A549 (cell line): ENCODE measurements at places on chromosomes 5 and 9. TPM values are rescaled to one million over a fixed set of nuclear protein-coding genes. Genes with fewer than 3 reads are reported as not detected.

DNA sequence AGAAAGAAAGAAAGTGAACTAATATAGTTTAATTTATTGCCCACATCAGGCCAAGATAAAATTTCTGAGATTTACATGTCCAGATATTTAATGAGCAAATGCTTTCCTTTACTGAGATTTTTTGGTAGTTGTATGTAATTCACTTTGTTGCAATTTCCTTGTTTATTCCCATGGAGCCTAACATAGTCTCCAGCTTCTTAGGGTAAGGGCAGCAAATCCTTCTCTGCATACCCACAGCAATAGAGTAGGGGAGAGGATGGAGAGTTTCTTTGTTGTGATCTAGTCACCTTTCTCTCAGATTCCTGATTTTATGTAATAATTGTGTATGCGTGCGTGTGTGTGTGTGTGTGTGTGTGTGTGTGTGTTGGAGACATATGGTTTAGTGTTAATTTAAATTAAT is 51.6 kb upstream of the DPYSL3 start:
- no peak for DNase-seq

Gene TMOD1
- polyA plus RNA-seq: 0.62 to 0.98 TPM (median 0.80 TPM) in 3 replicates

DNA sequence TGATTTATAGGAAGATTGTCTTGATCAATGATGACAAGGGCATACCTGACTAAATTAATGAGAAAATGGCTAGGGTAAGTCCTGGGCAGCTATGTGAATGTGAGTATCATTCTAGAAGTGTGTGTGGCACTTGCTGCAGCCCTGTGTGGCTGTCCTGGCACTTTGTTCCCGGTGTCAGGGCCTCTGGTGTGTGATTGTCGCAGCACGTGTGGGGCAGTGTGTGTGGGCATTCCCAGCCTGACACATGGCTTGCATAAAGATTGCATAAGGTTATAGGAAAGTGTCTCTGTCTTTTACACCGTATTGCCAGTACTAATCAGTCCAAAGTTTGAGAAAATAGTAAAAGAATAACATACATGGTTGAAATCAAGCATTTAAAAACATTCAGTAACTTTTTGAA is 74.4 kb downstream of the TRIO start:
- no peak for DNase-seq

Gene EFCAB9
- not detected in 3 replicates for polyA plus RNA-seq

Gene GCNT4
- 0.25 to 0.28 TPM (median 0.28 TPM) in 3 replicates for polyA plus RNA-seq
